ENCODE measurements at places on chromosomes 13 and 19.

- DNase-seq: no peak
These were observed 15.8 kb downstream of the PRODH2 start for GRCh38 chr19:35796645-35797542.

- DNase-seq: no peak
These were observed 4.4 kb downstream of the DACT3 start for GRCh38 chr19:46656541-46656940.

- no peak for DNase-seq
These were observed 3.4 kb downstream of the PPM1N start for GRCh38 chr19:45501730-45502014.

DNA sequence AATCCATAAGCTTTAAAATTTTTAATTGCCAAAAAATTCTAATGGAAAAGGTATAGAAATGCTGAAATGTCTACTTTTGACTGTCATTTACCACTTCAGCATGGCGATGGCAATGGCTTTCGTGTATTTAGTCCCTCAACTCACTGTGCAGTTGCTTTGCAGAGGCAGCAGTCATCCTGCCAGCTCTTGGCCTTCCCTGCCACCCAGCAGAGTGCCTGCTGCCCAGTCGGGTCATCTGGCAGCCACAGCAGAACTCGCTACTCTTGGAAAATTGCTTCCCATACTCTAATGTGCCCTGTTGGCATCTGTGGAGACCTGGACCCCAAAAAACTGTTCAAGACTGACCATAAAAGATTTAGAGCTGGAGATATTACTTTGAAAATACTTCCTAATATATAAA is 383.2 kb downstream of the UQCRFS1 start:
- no peak for DNase-seq

DNA sequence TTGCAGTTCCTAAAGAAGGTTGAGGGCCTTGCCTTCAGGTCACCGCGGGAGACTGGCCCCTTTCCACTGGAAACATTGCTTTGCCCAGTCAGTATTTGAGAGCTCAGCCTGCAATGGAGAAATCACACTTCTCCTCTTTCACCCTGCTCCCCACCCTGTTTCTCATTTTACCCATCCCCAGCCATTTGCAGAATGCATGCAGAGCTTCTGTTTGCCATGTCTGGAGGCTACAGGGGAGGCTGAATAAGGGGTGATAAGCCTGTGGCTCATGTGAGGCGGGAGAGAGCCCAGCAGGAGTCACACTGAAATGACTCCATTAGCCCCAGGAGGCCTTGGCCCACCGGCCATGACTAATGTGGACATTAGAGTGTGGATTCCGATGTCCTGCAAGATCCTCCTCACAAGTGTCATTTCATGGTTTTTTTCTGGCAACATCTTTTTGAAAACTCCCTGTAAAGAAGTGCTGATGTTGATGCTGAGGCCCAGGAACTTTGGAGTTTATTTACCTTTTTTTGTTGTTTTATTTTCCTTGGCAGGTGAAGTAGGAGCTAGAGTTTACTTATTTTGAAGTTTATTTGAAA is 6.3 kb downstream of the SPINT2 start:
- no peak for DNase-seq

DNA sequence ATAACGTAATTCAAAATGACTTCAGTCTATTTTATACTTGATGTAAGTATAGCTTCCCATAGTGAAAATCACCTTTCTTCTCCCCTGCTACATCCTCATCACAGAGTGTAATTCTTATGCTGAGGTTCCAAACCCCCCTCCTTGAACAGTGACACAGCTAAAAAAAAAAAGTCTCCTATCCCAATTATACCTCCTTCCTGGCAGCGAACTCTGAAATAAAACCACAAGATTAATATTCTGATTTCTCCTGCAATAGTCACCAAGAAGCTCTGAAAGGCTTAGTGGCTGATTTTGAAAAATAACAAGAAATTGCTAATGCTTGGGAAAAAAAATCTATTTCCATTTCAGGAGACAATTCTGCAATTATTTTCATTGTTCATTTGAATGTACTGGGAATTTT is 36.3 kb downstream of the EFNB2 start:
- DNase-seq: no peak

DNA sequence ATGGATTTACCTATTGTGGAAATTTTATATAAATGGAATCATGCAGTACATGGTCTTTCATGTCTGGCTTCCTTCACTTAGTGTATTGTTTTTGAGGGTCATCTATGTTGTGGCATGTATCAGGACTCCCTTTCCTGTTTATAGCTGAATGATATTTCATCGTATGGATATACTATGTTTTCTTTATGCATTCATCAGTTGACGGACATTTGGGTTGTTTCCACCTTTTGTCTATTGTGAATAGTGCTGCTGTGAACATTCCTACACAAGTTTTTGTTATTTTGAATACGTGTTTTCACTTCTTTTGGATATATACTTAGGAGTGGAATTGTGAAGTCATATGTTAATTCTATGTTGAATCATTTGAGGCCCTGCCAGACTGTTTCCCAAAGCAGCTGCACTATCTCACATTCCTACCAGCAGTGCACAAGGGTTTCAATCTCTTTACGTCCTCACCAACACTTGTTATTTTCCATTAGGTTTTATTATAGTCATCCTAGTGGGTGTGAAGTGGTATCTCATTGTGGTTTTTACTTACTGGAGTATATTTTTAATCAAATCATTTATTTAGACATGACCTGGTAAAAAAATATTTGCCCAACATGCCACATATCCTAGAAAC is 262.7 kb downstream of the DLEU7 start:
- no peak for DNase-seq

GRCh38 chr19:49455773-49456172 is 2.7 kb downstream of the ALDH16A1 start:
- no peak for DNase-seq

DNA sequence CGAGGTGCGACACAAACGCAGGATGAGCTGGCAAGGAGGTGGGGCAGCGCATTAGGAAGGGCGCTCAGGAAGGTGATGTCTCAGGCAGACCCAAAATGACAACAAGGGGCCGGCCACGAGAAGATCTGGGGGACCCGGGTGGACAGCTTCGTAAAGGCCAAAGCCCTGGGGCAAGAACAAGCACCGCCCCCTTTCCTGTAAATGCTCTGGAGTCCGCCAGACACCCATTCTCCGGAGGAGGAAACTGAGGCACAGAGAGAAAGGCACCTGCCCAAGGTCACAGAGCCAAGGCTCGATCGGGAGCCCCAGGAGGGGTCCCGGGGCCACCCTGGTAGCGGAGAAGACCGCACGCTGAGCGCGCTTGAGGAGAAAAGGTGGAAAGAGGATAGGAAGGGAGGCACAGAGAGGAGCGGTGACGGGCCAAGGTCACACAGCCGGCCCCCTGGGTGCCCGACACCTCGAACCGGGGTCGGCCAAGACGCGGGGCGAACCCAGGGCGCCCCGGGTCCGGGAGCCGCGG is 571 bp downstream of the SAFB2 start:
- no peak for DNase-seq

DNA sequence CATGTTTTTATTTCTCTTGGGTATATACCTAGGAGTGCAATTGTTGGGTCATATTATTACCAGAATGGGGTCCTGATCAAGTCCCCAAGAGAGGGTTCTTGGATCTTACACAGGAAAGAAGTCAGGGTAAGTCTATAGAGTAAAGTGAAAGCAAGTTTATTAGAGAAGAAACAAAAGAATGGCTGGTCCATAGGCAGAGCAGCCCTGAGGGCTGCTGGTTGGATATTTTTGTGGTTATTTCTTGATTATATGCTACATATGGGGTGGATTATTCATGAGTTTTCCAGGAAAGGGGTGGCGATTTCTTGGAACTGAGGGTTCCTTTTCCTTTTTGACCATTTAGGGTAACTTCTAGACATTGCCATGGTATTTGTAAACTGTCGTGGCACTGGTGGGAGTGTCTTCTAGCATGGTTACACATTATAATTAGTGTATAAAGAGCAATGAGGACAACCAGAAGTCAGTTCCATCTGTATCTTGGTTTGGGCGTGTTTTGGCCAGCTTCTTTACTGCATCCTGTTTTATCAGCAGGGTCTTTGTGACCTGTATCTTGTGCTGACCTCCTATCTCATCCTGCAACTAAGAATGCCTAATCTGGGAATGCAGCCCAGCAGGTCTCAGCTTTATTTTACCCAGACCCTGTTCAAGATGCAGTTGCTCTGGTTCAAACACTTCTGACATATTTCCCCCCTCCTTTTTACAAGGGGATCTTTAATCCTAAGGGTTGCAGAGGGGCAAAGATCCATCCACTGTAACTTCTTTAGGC is 41.1 kb downstream of the CEACAM1 start:
- DNase-seq: no peak

- no peak for DNase-seq
These were observed 140.3 kb downstream of the PDS5B start for GRCh38 chr13:32726374-32727037.

DNA sequence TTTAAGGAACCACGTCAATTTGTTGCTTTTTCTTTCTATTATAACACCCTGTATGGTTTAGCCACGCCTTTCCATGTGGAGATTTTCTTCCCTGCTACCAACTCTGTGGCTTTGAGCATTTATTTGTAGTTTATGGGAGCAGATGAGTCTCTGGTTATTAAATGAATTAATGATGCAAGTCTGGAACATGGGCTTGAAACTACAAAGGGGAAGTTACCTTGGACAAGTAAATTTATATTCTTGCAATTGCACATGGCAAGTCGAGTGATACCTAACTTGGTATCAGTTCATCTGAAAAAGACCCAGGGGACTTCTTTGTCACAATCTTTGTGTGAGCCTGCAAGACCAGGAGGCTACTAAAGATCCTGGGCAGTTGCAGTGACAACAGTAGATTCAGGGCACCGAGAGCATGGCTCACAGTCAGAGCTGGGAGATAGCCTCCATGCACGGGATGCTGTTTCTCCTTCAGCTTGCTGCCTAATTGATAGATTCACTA is 24.4 kb downstream of the B3GLCT start:
- DNase-seq: no peak

GRCh38 chr19:49359851-49360820 is 2.1 kb downstream of the TEAD2 start:
- DNase-seq: no peak

DNA sequence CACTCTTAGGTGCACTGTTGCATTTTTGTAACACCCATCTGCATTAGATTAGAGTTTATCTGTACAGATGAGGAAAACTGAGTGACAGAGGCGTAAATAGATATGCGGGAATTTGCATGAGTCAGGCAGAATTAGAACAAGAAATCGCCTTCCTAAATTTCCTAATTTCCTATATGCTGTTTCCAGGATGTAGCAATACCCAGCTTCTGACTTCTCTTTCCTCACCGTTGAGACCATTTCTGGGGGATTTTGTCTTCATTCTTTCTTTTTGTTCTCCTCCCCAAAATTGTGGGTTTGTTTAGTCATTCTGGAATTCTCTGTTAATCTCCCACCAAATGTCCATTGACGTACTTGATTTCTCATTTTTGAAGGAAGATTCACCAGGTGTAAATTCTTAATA is 10.6 kb upstream of the ZNF792 start:
- no peak for DNase-seq

DNA sequence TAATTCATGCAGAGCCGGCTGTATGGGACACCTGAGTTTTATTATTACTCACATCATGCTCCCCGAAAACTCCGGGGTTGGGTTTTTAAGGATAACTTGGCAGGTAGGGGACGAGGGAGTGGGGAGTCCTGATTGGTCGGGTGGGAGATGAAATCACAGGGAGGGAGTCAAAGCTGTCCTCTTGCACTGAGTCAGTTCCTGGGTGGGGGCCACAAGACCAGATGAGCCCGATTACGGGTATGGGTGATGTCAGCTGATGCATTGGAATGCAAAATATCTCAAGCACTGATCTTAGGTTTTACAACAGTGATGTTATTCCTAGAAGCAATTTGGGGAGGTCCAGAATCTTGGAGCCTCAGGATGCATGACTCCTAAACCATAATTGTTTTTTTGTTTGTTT is 18.6 kb upstream of the COG3 start:
- DNase-seq: no peak

DNA sequence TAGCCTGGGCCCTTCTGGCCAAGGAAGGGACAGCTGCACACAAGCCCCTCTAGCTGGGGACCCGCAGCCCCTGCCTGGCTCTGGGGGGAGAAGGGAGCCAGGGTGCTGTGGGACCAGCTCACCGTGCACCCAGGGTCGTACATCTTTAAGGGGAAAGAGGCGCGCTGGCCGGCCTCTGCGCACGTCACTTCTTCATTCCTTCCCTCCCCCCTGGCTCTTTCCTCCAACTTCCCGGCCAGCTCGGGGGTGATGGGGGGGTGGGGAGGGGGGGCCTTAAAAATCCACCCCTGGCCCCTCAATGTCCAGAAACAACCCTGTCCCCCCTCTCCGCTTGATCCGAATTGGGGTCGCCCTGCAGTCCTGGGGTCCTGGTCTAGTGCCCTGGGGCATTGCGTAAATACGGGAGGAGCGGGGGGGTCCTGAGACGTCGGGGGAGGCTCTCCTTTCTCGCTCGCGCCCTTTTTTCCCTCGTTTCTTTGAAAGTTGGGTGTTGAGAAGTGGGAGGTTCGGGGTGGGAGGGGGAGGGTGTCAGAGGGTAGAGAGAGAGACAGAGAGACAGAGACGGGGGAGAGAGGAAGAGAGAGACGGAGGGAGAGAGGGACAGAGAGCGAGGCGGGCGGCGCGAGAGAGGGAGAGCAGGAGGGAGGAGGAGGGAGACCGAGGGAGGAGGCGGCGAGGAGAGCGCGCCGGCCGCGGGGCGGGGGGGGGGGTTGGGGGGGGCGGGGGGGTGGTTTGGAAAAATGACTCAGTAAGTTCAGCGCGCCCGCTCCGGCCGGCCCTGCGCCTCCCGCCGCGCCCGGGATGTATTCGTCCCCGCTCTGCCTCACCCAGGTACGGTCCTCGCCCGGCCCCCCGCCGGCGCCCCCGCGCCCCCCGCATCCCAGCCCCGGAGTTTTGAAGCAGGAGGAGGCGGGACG is at the start of gene NFIC:
Gene NFIC (plus strand): TSS at position 748 of the 917 bp plus-strand sequence. CDS start 54 bp downstream, at position 802.
- DNase-seq: peak; percentile 61

GRCh38 chr19:14412996-14413692 is 6.0 kb downstream of the DDX39A start:
- no peak for DNase-seq

- no peak for DNase-seq
These were observed 12.8 kb downstream of the MOB3A start for GRCh38 chr19:2083174-2083854.

DNA sequence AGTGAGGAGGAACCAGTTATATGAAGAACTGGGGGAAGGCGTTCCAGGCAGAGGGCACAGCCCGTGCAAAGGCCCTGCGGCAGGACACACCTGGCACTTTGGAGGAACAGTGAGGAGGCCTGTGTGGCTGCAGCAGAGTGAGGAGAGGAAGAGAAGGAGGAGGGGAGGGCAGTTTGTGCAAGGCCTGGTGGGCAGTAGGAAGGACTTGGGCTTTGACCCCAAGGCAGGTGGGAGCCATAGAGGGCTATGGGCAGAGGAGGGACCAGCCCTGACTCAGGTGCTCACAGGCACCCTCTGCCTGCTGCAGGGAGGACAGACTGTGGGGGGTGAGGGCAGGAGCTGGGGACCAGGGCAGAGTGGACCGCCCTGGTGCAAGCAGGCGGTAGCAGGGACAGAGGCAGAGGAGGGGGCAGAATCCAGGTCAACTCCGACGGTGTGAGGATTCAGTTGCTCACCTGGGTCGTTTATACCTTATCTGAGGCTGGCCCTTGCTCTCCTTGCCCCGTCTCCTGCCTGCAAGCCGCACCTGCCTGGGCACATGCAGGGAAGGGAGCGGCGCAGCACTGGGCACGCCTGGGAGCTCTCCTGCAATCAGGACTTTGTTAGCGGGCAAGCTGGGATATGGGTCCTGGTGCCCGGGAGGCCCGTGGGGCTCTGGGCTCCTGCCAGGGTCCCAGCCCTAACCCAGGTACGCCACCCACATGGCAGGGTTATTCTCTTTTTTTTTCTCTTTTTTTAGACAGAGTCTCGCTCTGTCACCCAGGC is 34.8 kb downstream of the NFIC start:
- DNase-seq: no peak
